T-helper 9 cell (primary cell): ENCODE measurements at places on chromosomes 4 and X.
A peak's percentile ranks its signal among the peaks of the same experiment; 100 is the strongest.

DNA sequence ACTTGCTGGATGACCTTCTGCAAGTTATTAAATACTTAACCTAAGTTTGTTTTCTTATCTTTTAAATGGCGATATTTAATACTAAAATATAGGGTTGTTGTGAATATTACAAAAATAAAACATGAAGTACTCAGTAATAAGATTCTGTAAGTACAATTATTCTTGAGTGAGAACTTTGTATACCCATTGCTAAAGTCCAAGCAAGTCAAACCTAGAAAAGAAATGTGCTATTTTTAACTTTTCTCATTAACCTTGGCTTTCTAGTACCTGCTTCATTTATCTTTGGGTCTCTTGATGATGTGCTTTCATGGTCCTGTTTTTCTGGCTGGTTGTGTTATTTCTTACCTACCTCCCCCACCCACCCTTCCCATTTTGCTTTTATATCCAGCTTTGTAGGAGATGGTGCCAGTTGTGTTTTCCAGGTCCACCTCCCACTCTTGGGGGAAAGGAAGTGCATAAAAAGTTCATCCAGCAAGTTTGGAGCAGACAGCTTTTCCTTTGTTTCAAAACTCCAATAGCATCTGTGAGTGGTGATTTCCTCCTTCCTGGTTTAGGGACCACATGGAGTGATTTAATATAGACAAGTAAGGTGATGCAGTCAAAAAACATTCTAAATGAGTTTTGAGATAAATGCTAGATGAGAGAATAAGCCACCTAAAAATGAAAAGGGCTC, 7.5 kb upstream of the CXCL8 start:
- no peak for DNase-seq

- no peak for DNase-seq
These were observed 25.2 kb downstream of the RWDD4 start for GRCh38 chr4:183633476-183634400.

DNA sequence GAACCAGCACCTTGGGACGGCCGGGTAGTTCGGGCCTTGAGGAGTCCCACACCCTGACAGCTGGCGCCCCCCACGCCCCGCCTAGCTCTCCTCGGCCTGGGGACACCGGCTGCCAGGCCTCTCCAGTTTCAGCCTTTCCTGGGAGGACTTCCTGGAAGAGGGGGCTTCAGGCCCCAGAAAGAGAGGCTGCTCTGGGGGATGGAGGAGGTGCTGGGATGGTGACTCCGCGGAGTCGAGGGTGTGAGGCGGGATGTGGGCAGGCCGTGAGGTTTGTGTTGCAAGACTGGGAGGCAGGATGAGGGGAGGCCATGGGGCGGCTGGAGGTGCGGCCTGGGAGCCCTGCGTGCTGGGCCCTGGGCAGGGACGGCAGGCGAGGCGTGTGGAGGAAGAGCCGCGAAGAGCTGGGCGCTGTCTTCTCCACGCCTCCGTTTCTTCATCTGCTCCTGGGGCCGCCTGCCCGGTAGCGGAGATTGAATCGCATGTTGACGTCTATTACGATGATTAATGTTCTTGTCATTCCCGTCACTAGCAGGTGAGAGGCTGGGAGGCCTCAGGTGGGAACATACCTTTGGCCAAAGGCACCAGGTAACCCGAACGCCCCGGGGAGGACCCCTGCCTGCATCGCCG, 918 bp upstream of the FGFRL1 start:
- DNase-seq = peak; percentile 55

DNA sequence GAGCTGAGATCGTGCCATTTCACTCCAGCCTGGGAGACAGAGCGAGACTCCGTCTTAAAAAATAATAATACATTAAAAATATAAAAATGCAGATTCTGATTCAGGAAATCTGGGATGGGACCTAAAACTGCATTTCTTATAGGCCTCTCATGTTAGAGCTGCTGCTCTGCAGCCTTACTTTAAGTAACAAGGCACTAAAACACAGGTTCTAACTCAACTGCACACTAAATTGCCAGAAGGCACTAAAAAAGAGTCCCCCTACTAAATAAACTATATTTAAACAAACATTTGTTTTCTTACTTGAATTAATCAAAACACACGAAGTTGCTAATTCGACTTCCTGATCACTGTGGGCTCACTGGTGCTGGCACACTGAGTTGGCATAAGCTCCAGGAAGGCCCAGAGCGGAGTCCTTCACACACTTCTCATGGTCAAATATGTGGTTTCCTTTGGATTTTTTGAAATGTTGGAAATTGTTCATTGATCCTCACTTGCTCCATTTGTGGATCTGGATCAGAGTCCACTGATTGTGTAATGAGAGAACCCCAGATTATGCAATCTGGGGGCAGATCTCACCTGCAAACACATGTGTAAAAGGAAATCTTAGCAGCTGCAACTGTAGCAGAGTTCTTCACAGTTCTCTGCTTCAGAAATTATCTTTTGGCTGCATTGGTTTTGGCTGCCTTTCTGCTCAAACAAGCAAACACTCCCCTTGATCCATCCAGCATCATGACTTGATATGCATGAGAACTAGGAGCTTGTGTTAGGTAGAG, 59.3 kb downstream of the AFF1 start:
- no peak for DNase-seq

GRCh38 chr4:20086799-20087521, 164.7 kb upstream of the SLIT2 start:
- DNase-seq = no peak

- no peak for DNase-seq
These were observed 28.4 kb downstream of the GAGE1 start for GRCh38 chrX:49627086-49627777.

DNA sequence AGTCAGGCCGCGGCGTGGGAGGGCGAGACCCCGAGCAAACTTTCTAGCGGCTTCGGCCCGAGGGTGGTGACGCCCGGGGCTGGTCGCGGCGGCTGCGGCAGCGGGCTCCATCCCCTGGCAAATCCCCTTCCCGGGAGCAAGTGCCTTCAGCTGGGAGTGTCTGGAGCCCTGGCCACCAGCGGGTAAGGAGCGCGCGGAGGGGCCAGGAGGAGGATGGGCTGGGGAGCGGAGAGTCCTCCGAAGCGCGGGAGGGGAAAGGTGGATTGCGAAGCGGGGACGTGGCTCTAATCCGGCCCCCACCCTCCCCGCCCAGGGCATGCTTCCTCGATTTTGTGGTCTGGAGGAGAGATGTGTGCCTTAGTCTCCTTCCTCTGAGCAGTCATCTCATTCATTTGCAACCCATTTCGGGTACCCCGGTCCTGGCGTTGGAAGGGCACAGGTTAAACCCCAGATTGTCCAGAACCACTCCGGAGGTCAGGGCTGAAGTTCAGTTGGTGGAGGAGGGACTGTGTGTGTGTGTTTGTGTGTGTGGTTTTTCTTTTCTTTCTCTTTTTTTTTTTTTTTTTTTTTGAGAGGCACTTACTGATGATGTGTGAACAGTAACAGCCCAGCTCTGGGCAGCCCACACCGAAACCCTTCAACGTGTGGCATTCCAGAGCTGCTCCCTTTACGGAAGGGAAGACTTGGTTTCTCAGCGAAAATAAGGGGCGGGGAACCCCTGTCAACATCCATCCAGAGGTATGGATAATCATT, 516 bp downstream of the SGMS2 start:
- DNase-seq = no peak
